ENCODE measurements at places on chromosomes 1 and 21.
A peak's percentile ranks its signal among the peaks of the same experiment; 100 is the strongest.

DNA sequence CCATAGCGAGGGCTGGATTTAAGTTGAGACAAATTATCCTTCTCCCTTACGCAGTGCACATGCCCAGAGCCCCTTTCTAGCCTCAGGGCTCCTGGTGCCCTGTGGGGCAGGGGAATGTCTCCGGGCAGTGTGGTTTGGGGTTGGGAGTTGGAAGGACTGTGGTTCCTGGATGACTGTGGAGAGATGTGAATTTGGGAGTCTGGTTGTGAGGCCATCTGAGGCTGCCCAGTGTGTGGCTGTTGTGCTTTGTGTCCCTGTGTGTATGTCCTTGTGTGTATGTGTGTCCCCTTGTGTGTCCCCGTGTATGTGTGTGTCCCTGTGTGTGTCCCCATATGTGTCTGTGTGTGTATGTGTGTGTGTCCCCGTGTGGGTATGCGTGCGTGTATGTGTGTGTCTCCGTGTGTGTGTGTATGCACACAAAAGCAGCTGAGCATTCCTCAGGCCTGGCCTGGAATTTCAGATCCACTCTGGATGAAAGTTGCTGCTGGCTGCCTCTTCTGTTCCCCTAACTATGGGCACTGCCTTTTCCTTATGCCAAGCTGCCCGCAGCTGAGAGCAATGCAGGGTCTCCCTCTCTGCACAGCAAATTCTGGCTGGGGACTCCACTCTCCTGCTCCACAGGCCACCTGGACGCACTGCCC, 65.4 kb downstream of the UBIAD1 start:
- no peak for DNase-seq

GRCh38 chr1:29783508-29784275, 547.4 kb downstream of the PTPRU start:
- no peak for DNase-seq

GRCh38 chr21:45699966-45700365, 56.4 kb downstream of the PCBP3 start:
- no peak for DNase-seq

DNA sequence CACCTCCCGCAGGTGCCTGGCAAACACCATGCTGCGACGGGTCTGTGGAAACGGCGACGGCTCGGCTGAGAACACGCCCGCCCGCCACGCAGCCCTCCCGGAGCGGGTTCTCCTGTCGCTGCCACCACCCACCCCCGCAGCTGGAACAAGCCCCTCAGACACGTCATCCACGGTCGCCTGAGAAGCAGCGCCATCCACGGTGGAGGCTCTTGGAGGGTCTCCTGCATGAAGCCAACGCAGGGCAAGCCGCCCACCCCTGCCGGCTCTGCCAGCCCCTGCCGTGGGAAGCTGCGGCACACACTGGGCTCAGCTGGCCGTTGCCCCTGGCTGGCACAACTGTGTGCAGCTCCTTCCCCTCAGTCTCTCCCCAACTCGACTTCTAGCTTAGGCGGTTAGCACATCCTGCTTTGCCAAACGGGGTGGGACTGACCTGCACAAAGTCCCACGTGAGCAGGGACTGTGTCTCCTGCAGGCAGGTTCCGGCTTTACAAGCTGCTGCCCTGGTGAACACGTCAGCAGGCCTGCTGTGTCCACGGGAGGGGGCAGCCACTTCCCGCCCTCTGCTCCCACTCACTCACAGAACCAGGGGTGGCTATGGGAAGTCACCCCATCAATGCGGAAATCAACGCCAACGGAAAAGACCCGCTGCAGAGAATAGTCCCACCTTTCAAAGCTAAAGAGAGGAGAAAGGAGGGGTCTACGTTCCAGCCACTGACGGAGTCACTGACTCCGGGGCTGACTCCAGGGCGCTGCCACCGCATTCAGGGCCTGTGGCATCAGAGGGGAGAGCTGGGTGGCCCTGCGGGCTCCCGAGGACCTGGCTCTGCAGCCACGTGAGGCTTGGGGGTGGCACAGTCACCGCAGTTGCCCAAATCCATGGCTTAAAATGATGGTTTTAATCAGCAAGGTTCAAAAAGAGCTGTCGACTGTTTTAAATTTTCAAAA, 10.3 kb downstream of the POFUT2 start:
- no peak for DNase-seq

GRCh38 chr1:179441501-179441900, 75.7 kb downstream of the AXDND1 start:
- no peak for DNase-seq

GRCh38 chr1:180310095-180310494, 80.0 kb downstream of the LHX4 start:
- no peak for DNase-seq

GRCh38 chr1:156025876-156026275, 5.1 kb upstream of the SSR2 start:
- DNase-seq, result no peak

DNA sequence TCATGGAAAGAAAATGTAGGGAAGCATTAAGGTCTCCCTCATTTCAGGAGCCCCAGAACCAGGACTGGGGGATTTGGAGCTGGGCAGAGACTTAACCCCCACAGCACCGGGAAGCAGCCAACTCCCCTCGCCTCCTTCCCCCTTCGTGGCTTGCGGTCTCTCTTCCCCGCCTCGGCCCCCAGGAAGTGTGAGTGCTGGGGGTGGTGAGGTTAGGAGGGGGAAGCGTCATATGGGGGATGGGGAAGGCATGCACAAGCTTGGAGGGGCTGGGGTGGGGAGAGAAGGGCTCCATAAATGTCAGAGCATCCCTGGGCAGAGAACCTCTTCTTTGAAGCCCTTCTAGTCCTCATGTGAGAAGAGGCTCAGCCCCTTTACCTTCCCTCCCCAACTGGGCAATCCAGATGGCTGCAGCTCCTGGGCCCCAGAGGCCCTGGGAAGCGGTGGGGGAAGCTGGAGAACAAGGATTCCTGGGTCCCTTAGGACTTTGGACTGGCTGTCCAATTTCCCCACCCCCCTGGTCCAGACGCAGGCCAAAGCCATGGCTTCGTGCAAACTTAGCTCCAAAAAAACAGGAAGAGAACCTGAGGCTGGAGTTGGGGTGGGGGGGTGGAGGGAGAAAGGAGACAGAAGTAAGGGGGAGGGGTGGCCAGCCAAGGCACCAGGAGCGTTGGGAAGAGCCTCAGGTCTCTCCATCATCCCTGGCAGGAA, 7.8 kb downstream of the ZBTB7B start:
- DNase-seq, result no peak

- DNase-seq, result peak; percentile 7
Observed at GRCh38 chr21:31554511-31555022, 104.9 kb upstream of the SOD1 start.

DNA sequence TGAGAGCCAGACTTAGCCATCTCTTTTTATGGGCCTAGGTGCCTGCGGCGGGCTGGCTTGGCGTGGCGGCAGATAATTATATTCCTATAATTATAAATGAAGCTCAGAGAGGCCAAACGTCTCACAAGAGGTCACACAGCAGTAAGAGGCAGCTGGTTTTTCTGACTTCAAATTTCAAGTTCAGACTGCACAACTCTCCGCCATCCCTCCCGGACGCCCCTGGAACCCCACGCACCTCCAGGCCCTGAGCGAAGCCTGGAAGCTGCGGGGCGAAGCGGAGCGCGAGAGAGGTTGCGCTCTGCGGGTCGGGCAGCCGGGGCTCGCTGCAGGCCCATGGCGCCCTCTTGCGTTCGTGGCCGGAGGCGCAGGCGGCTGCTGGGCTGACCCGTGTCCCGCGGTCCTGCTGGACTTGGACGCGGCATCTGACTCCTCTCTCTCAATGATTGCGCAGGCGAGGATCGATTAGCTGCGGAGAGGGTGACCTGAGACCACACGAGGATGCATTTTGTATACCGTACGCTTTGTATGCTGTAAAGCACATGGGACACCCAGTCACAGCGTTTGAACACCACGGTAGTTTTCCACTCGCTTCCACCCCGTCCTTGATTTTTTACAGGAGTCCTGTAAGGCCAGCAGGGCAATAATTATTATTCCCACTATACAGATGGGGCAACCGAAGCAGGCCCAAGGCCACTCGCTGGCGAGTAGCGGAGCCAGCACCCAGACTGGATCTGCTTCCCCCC, 272.7 kb downstream of the FOXD2 start:
- peak; percentile 32 for DNase-seq

DNA sequence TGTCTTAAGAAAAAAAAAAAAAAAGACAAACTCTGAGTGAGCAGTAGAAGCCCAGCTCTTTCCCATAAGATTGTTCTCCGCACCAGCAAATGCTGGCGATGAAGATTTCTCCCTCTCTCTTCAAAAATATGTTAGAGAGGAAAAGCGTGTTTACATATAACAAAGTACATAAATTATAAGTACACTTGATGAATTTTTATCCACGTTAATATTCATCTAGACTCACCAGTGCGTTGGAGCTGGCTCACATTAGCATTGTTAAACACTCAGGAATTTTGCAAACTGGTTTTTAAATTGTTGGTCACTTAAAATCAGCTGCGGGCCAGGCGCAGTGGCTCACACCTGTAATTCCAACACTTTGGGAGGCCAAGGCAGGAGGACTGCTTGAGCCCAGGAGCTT, 56.0 kb downstream of the RUNX3 start:
- no peak for DNase-seq

DNA sequence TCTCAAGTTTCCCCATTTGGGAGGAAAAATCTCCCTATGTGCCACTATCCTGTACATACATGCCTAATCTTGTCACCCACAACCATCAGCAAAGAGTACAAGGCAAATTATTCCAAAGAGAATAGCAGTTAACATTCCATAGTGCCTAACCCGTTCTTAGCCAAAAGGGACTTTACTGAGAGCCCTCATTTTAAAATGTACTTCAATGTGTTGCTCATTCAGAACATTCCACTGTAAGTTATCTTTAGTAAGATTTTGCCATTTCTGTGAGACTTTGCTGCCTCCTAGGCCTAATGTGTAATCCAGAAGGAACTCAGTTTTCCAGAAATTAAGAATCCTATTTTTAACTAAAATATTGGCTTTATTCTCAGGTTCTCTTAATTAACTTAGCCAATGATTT, 11.3 kb upstream of the MRPL55 start:
- no peak for DNase-seq

DNA sequence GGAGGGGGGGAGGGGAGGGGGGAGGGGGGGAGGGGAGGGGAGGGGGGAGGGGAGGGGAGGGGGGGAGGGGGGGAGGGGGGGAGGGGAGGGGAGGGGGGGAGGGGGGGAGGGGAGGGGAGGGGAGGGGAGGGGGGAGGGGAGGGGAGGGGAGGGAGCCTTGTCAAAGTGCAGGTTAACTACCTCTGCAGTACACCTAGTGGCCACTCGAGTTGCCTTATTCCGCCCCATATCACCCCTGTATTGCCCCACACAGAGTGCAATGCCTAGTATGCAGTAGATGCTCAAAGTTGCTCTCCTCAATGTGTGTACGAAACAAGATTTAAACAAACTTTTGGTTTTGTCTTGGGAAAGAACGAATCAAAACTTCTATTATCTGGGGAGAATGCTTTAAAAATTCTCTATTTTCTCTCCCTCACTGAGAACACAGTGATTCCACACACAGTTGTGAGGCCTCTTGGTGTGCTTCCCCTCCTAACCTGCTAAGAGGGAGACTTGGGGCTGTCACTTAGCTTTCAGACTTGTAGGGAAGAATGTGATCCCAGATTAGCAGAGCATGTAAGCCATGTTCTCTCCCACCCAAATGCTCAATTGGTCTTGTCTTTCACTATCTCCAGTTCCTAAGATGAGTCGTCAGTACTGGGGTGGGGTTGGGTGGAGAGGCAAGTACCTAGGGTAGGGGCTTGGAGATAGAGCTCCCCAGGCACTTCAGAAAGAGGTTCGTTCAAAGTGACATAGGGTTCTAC, 79.7 kb upstream of the MAP10 start:
- no peak for DNase-seq

GRCh38 chr1:160640359-160641123, 6.3 kb downstream of the SLAMF1 start:
- no peak for DNase-seq

DNA sequence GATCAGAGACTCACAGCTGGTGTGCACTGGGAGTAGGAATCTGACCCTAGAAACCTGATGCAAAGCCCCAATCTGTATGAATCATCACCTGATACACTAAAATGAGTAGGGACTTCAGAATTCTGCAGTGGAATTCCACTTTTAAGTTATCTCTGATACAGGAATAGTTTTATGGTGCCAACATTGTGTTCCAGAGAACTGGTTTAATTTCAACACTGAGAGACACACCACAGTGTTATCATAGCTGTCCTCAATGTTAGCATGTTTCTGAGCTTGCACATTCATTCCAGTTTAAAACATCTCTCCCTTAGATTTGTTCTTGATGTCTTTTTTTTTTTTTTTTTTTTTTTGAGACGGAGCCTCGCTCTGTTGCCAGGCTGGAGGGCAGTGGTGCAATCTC, 7.1 kb downstream of the UTS2 start:
- no peak for DNase-seq

DNA sequence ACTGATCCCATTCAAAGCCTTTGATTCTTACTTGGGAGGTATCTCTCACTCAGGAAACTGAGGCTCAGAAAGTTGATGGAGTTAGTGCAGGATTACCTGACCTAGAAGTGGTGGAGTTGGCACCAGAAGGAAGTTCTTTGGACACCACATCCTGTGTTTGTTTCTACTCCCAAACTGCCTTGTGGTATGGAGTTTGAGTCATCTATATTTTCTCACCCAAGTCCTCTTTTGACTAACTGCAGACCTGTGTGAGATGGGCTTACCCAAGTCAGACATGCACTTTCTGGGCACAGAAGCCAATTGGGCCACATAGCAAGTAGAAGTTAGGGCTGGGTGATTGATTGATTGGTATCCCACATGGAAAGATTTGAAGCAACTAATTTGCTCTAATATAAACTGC, 36.1 kb downstream of the FGGY start:
- DNase-seq, result no peak

DNA sequence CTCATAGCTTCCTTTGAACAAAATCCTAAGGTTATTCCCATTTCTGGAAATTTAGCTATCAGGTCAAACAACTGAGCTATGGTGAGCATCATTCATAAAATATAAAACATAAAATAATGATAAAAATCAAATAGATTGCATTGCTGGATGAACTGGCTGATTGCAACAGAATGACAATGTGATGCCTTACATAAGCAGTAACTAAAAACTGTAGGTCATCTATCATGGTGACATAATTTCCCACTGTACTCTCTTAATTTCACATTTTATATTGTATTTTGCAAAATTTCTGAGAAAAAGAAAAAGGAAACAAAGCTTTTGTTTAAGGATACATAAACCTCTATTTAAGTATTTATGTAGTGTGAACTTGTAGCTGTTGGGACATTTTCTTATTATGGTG, 4.6 kb downstream of the PTGER3 start:
- DNase-seq, result no peak

GRCh38 chr1:33633019-33633801, 160.8 kb downstream of the ZSCAN20 start:
- peak; percentile 70 for DNase-seq

GRCh38 chr1:234164098-234164709, 209.1 kb upstream of the COA6 start:
- DNase-seq, result no peak

GRCh38 chr1:86865973-86866637, 47.8 kb downstream of the SELENOF start:
- no peak for DNase-seq

GRCh38 chr1:101182627-101183387, 54.0 kb upstream of the S1PR1 start:
- DNase-seq, result no peak

Data from stimulated activated CD8-positive, alpha-beta memory T cell treated with anti-CD3 and anti-CD28 coated beads, Interleukin-7, amount 100 ng/mL, for 4 hours (primary cell).